ENCODE measurements at places on chromosomes 5 and 9.

GRCh38 chr5:6423327-6424109 is 25.1 kb upstream of the UBE2QL1 start:
- DNase-seq = no peak

GRCh38 chr9:88593537-88594185 is 58.7 kb downstream of the NXNL2 start:
- no peak for DNase-seq

DNA sequence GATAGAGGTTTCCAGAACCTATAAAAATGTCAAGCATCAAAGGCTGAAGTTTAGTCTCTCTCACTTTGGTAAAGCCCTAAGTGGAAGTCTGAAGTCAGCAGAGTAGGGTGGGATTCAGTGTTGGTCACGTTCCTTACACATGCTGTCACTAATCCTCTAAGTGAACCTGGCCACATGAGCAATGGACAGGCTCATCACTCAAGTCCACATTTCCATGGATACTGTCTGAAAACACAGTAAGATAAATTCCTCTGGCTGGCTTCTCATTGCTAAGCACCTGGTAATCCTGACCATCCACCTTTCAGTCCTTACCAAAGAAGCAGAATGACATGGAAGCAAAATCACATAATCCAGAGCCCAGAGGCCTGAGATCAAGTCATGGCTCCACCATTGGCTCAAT is 43.8 kb downstream of the GNA14 start:
- no peak for DNase-seq

DNA sequence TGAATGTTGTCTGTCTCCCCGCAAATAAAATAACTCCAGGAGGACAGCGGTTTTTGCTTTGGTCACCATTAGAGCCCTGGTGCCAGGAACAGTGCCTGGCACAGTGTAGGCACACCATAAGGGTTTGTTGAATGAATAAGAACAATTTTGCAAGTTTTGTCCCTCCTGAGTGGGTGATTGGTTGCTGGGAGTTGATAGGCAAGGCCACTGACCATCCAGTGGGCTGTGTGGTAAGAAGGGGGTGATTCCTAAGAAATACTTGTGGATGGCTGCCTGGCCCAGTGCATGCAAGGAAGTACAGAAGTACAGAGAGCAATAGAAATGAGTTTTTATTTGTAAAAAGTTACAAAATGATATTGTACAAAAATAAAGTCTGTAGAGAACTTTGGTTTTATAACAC is 27.5 kb downstream of the GDNF start:
- no peak for DNase-seq

DNA sequence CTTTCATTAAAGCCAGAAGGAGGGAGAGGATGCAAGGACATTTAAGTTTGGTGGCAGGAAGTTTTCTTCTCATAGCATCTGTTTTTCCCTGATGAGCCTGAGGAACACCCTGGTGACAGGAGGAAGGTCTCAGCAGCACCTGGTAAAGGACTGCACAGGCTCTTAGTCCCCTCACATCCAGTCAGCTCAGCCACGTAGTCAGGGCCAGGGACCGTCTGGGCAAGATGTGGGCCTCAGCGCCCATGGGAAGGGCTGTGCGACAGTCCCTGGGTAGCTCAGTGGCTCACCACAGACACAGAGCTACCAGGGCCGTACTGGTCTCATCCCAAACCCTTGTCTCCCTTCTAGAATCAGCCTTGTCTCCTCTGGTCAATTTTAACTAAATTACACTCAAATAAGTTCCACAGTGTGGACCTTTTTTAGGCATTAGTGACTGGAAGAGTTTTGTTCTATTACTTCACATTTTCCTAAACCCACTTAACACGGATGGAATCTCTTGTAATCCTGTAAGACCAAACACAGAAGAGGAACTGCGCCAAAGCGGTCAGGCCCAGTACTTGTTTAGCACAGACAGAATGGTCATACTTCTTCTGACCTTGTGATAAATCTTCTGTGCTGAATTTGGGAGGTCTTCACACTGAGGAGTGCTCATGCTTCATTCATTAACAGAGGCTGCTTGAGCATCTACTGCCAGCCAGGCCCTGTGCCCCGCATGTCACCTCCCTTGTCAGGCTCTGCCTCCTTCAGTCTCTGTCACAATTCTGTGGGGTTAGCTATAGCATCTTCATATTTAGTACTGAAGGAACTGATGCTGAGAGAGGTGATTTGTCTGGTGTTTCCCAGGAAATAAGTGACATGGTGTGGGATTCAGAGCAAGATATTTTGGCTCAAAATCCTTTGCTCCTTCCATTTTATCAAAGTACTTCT is 91.4 kb downstream of the ANGPTL2 start:
- DNase-seq = no peak

- DNase-seq = no peak
Observed at GRCh38 chr5:33969572-33970452, 14.7 kb downstream of the SLC45A2 start.

DNA sequence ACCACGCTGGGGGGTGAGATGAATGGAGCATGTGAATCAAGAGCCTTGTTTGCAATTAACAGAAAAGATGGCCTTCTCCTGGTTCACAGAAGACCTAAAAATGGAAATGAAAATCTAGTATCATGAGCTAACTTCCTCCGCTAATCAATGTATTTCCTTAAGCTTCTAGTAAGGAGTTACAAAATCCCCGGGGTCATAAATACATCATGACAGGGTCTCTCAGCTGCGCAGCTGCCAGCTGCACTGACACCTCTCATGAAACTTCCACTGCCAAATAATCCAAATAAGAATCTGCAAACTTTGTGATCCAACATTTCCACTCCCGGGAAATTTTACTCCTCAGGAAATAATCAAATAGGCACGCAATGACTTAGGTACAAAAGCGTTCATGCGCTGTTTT is 11.9 kb downstream of the MYO10 start:
- no peak for DNase-seq

GRCh38 chr9:2017331-2018161 is 2.4 kb downstream of the SMARCA2 start:
- peak; percentile 51 for DNase-seq

- no peak for DNase-seq
Observed at GRCh38 chr5:62065050-62065449, 241.0 kb upstream of the KIF2A start.

DNA sequence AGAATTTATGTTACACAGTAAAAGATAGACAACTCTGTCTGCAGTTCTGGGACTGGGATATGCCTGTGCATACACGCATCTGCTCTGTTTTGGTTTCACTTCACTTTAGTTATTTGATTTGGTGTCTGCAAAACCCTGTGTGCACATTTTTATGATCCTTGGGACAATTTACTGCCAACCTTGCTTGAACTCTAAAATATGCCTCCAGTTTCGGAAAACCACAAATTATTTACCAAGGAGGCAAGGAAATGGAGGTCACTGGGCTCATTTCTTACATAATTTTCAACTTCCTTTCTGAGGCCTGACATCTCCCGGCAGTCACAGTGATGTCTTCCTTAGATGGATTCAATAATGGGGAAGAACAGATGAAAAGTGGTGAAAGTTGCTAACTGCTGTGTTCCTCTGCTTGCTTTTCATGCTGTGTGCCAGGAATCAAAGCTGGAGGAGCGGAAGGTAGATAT is 61.2 kb upstream of the TAF11L2 start:
- DNase-seq = peak; percentile 52

DNA sequence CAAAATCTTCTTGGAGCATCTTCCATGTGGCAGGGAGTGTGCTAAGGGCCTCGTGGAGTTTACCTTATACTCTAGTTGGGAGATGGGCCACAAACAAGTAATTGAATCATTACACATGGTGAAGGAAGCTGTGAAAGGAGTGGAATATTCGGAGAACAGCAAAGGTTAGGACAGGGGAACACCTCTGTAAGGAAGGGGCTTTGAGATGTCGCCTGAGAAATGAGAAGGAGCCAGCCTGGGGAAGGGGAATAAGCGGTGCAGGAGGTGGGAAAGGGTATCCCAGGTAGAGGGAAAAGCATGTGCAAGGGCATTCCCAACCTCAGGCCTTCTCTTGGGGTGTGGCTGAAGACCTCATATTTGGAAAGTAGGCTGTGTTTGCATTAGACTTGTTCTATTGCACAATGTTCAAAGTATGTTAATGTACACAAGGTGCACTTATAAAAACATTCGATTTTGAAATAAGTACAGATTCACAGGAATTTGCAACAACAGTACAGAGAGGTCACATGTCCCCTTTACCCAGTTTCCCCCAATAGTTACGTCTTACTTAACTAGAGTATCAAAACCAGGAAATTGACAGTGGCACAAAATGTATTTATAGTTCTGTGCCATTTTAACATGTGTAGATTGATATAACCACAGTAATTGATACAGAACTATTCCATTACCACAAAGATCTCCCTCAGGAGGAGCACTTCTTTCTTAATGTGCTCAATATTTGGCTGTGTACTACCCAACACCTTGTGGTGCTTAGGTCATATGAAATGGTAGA is 2.4 kb upstream of the STOM start:
- DNase-seq = no peak

DNA sequence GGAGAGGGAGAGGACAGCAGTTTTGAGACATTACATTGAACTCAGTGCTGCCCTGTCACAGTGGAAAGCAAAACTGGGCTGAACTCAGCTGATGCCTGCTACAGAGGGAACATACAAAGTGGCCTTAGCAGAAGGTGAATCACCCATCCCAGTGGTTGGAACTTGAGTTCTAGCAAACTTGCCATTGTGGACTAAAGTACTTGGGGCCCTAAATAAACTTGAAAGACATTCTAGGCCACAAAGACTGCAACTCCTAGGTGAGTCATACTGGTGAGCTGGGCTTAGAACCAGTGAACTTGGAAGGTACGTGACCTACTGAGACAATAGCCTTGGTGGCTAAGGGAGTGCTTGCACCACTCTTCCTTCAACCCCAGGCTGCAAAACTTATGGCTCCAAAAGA is 155.7 kb upstream of the RIOK2 start:
- DNase-seq = no peak

- DNase-seq = no peak
Observed at GRCh38 chr5:82356808-82357671, 78.9 kb upstream of the RPS23 start.

GRCh38 chr5:53394808-53395207 is 85.6 kb upstream of the FST start:
- no peak for DNase-seq

GRCh38 chr5:147509041-147509709 is 693 bp downstream of the DPYSL3 start:
- DNase-seq = no peak

DNA sequence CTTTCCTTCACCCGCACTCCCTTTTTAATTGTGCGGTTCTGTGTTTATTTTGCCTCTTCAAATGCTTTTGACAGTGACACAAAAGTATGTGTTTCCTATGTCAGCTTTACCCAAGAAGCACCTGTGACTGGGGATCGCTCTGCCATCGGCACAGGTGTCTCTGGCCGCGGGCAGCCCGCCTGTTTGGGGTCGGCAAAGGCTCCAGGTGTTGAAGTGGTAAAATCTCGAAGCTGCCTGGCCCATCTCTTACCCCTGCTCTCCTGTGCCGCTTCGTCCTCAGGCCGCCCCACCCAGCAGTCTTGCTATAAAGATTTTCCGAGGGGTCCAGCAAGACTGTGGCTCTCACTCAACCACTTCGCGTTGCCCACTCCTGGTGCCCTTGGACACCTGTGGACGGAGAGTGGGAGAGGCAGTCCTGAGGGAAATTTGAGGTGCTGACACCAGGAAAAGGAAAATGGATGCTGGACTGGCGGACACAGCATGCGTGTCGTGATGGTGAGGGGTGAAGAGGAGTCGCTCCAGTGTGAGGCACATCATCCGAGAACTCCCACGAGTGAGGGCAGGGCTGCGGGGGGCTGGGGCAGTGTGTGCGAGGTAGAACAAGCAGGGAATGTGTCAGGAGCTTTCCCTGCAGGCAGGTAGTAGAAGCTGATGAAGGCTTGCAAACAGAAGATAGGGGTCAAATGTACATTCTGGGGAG is 29.1 kb upstream of the CEP72 start:
- no peak for DNase-seq

DNA sequence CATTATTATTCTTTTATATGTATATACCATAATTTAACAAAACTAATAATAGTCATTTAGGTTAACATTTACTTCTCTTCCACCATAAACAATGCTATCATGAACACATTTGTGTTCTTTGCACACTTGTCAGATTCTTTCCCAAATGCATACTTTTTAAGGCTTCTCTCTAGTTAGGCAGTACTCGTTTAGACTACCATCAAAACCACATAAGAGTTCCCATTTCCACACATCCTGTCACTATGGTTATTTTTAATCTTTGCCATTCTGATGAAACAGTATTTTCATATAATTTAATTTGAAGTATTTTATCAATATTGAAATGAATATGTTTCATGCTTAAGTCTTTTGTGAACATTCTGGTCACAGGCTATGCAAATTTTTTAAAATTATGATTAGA is 15.1 kb downstream of the DROSHA start:
- DNase-seq = no peak

DNA sequence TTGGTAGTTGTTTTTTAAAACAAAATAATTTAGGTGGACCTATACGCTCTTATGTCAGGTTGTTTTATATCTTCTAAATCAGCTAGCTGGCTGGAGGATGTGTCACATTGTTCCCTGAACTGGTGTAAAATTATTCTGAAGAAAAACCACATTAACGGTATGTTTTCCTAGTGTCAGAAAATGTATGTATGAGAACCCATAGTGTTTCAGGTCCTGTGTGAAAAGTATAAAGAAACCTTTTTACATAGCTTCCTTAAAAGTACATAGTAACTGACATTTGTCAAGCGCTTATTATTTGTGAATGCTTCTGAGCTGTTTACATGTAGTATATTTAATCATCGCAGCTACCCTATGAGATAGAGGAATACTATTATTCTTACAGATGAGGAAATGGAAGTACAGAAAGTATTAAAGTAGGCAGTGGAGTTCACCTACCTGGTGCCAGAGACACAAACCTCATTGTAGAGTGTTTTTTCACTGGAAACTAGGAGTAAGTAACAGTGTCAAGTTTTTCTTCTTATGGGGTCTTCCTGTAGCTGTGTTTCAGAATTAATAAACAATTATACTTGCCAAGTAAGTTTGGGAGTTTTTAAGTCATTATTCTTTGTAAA is 10.4 kb upstream of the FAM120AOS start:
- no peak for DNase-seq

- DNase-seq = no peak
Observed at GRCh38 chr5:62342476-62342837, 36.5 kb downstream of the KIF2A start.

DNA sequence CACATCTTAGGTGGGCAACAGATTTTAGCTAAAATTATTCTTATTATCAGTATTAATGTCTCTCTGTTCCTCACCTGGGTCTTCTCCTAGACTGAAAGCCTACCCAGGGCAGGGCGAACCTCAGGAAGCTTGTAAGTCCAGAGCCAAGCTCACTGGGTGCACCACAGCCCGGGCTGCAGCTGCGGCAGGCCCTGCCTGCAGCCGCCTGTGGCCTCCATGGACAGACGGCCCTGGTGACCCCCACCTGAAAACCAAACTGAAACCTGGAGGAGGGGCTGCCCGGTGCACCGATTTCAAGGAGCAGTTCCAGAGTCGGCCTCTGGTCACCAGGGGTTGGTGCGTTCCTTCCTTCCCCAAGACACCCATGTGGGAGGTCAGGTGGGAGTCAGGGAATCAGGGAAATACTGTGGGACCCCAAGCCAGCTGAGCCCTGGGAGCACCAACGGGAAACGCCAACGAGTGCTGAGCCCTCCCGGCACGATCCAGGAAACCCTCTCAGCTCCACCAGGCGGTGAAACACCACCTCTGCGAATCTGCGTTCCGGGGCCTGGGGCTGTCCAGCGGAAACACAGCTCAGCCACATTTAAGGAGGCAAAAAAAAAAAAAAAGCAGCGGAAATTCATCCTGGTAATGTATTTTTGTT is 68.6 kb upstream of the PPP1R26 start:
- DNase-seq = no peak

- DNase-seq = no peak
Observed at GRCh38 chr5:53318303-53318702, 162.1 kb upstream of the FST start.

GRCh38 chr5:179497636-179498340 is 52.6 kb upstream of the RUFY1 start:
- DNase-seq = no peak

Measured in right renal cortex interstitium (tissue), 3 donors.